ENCODE measurements at places on chromosomes 2 and 18.

DNA sequence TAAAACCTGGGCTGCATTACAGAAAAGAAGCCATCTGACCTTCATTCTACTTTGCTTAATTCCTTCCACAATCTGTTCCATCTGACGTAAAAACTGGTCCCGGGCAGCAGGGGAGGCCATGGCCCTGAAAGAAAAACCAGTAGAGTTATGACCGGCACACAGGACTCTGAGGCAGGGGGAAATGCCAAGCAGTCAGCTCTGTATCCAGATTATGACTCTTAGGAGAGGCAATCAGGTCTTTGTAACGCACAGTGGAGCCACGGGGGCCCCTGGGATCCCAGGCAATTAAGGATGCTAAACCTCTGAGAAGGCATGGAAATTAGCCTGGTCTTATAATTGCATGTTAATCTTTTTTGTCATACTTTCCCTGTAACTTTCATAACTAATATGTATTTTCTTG, 78.4 kb downstream of the CCDC93 start:
- DNase-seq: no peak

DNA sequence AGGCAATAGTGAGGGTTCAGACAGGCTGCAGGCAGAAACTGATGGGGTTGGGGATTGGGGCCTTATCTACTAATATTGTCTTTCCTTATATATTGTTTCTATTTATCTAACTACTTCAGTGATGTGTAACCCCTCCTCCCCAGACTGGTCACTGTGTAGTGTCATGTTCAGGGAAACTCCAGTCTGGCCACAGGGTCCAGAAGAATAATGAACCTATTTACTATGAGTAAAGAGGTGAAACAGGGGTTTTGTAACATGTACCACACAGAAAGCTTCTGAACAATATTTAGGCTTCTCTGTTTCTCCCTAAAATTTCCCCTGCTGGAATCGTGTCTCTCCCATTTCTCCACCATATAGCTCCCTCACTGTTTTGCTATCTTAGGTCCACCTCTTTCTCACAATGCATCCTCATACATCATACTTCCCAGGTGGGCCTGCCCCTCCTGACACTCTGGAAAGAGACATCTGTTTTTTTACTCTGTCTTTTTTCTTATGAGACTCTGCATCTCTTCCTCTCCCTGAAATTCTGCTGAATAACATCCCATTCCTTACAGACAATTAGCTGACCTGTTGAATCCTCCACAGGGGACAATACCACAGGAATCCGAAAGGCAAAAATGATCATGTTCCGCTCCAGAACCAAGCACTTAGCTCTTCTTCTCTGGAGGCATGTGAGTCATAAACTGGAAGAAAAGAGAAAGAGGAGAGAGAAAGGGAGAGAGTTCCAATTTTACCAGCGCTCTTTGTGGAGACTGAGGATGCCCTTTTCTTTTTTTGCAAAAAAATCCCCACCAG, 154.8 kb downstream of the ZEB2 start:
- DNase-seq: no peak

DNA sequence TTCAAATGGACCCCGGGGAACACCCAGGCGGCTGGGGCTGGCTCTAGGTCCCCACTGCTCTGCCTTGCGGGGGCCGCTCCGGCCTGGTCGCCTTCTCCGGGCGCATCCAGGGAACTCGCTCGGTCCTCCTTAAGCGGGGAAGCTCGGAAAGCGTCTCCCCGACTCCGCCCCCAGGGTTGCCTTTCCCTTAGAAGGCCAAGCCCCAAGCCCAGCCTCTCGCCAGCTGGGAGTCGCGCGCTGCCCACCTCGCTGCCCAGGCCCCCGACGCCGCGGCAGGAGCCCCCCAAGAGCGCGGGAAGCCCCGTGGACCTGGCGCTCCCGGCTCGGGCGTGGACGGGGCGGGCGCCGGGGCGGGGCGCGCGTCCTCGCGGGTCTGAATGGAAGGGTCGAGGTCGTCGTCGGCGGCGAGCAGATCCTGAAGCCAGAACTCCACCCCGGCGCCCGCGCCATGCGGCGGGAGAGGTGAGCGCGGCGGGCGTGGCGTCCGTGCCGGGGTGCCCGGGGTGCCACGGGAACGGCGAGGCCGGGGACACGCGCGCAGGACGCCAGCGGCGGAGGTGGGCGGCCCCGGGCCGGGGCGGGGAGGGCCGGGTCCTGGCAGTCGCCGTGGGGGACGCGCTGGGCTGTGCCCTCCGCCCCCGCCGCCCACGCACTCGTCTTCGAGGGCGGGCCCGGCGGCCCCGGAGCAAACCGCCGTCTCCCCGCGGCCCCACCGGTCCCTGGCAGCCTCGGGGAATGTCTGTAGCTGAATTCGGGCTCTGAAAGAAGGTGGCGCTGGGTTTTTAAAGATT, at the start of gene BOK:
BOK (plus strand) TSS at position 214 of the 791 bp plus-strand sequence. CDS start 739 bp downstream, outside the sequence.
- DNase-seq: no peak

DNA sequence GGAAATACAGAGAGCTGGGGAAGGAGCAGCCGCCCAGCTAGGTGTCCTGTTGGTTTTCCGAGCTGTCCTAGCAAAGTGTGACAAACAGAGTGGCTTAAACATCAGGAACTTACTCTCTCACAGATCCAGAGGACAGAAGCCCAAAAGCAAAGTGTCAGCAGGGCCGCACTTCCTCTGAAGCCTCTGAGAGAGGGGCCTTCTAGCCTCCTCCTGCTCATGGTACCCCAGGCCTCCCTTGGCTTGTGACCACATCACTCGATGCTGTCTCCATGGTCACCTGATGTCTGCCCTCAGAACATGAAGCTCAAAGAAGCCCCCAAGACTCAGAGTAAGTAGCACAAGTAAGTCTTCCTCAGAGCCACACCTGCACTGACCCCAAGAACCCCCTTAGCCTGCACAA, 650.5 kb upstream of the ID2 start:
- no peak for DNase-seq

DNA sequence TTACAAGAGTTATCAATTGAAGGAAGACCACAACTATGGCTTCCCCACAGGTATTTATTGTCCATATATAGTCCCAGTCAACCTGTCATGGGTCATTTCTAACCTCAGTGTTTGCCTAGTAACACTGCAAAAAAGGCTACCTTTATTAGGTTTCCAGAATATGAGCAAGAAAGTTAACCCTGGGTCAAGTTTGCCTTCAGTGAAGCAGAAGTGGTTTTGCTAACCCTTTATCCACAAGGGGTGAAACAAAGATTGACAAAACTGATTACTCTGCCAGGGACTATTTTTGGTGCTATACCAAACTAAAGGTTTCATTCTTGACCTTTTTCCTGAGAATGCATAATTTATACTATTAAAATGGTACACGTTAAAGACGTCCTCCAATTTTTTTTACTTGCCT, 28.8 kb downstream of the SP100 start:
- no peak for DNase-seq

- DNase-seq: no peak
Observed at GRCh38 chr2:71882236-71882946, 265.3 kb downstream of the CYP26B1 start.

- no peak for DNase-seq
Observed at GRCh38 chr2:9238591-9239326, 32.1 kb downstream of the ASAP2 start.

DNA sequence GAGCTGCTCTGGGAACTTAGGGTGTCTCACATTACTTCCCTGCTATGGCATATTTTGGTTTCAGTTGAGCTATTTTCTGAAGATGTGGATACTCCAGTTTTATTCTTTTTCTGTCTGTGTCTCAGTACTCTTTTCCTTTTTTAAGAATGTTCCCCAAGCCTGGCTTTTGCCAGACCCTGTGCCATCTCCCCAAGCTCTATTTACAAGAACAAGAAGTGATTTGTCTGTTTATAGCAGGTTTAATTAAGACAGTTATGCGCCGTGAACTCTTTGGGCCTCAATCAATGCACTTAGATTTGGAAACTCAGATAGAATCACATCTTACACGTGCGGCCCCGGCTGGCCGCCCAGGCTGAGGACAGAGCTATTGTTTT, 8.9 kb upstream of the SATB2 start:
- no peak for DNase-seq

DNA sequence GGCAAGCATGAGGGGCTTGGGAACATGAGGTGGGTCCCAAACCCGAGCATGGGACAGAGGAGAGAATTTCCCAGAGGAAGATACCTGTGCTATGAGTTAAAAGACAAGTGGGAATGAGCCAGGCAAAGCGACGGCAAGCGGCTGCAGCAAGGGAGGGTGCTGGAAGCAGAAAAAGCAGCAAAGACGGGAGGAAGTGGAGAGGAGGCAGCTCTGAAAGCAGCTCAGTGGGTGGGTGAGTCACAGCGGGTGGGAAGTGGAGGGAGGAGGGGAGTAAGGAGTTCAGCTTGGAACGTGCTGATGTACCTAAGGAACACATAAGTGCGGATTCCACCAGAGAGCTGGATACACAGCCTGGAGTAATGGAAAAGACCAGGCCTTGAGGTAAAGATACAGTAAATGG, 41.4 kb downstream of the THUMPD2 start:
- DNase-seq: no peak
